ENCODE measurements at places on chromosomes 2 and 18.
A peak's percentile ranks its signal among the peaks of the same experiment; 100 is the strongest.

- no peak for DNase-seq
These were observed 134.8 kb downstream of the GCA start for GRCh38 chr2:162478721-162479129.

DNA sequence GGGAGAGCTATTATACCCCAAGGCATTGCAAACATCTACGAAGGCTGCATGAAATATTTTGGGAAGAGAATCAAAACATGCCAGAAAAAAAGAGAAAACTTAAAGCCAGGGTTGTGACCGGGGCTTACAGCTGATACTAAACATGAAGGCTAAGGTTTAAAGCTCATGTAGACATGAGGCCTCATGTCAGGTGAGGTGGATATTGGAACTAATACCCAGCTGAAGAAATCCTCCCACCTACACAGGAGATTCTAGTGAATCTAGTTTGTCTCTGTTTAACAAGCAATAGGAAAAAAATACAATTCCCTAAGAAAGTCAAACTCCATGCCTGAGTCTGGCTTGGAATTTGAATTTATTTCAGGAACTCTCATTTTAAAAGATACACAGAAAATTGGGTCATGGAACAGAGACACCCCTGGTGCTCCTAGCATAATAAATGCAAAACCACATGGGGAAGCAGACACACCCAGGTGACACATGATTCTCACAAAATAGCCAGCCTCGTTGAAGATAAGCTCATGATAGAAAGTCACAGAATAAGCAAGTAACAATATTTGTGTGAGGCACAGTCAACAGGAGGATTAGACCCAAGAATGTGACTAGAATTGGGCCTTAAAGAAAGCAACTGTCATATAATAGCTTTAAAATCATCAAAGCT lies 42.2 kb downstream of the UPP2 start:
- no peak for DNase-seq

GRCh38 chr2:188813857-188814256 lies 160.3 kb upstream of the COL3A1 start:
- DNase-seq, result no peak

DNA sequence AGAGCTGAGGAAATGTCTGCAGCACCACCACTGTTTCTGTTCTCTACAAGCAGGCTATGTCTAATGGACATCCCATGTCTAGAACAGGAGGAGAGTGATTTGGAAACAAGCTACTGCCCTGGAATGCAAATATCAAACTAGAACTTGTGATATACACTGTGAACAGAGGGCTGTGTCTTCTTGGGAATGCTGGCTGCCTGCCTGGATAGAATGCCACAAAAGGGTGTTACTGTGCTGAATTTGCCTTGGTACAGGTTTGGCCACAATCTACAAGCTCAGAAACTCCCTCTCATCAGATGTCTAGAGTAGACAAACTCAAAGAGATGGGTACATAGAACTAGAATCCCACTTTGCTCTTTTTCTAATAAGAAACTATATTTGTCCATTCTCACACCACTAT lies 170.5 kb downstream of the NYAP2 start:
- DNase-seq, result no peak

GRCh38 chr2:59366288-59366687 lies 1125.2 kb upstream of the FANCL start:
- DNase-seq, result no peak

GRCh38 chr2:65974067-65974723 lies 460.7 kb upstream of the MEIS1 start:
- no peak for DNase-seq

DNA sequence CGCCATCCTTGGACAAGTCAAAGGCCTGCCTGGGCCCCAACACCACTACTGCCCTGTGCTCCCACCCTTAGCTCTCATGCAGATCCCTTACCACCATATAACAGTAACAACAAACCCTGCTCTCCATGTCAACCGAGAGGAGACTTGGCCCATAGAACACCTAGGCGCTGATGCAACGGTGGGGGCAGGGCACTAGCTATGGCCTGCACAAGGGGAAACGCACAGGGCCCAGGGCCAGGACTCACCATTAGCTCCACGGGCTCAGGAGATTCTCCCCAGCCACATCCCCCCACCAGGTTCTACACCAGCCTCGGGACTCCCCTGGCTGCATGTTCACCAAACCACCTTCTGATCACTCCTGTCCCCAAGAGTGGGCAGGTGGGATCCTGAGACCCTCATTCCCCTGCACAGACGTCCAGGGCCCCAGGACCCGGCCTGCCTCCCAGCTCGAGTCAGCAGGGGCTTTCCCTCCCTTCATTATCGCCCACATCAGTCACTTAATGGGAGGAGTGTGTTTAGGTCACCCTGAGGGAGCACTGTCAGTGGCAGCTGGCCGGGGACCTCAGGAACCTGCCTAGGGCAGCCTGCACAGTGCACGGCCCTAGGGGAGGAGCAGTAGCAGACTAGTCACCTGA lies 29.3 kb downstream of the ANKMY1 start:
- DNase-seq, result no peak

DNA sequence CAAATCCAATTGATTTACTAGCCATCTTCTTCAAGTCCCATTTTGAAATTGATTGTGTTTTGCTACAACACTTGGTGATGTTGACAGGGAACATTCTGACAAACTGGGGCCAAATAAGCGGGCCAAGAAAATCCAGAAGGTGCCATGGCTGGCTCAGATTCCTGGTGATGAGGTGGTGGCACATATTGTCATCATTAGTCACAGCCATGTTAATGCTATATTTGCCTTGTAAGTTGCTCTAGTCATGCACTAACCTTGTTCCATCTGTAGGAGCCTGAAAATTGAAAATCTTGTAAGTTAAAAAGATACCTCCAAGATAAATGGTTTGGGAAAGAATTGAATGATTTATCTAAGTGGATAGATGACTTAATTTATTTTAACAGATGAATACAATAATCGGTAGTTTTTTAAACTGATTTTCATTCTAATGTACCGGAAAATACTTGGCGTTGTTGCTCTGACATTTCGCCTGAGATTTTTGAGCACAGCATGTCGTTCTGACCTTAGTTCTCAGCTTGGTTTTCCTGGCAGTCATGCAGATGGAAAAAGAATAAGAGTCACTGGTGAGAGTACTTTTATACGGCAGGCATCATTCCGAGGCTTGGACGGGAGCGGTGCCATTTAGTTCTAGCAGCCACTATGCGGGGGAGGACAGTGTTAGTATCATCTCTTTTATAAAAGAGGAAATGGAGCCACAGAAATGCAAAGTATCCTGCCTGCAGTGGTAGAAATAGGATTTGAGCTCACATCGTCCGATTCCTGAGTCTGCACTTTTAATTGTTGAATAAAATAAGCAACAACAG lies 133.9 kb downstream of the ZNF532 start:
- no peak for DNase-seq

GRCh38 chr18:13558124-13558523 lies 168.2 kb downstream of the FAM210A start:
- DNase-seq, result no peak

GRCh38 chr2:127280693-127281092 lies 13.3 kb downstream of the ERCC3 start:
- no peak for DNase-seq

DNA sequence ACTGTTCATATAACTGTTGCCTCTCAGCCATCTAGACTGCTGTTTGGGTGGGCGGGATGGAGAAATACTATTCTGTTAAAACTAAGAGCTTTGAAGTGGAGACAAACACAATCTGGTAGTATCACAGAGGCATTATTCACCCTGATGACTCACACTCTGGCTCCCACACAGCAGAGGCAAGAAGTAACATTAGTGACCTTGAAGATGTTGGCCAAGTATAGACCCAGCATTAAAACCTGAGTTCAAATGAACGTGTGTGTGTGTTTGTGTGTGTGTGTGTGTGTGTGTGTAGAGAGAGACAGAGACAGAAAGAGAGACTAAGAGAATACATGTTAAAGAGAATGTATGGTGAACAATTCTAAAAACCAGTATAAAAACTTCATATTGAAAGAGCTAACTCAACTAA lies 22.5 kb upstream of the ACVR1 start:
- DNase-seq, result peak; percentile 58

DNA sequence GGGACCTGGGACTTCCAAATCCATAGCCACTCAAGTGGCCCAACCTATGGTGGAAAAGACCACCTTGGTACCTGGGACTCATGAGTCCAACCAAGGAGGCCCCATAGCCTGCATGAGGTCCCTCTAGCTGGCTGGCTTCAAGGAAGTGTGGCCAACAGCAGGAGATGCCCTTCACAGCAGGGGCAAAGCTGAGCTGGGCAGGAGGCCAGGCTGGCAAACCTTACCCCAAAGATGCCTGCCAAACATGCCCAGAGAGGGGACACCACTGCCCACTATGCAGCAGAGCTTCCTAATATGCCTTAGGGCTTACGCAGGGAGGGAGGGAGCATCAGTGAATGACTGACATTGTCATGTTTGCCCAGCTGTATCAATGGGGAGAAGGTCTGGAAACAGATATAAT lies 188.0 kb upstream of the GLI2 start:
- DNase-seq, result no peak

DNA sequence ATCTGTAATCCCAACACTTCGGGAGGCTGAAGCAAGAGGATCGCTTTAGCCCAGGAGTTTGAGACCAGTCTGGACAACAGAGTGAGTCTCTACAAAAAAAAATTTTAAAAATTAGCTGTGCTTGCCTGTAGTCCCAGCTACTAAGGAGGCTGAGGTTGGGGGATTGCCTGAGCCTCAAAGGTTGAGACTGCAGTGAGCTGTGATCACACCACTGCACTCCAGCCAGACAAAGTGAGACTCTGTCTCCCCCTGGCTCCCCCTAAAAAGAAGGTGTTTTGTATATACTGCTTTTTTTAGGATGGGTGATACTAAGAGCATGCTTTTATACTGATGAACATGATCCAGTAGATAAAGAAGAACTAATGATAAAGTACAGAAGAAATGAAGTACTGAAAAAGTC lies 145.0 kb downstream of the BAZ2B start:
- DNase-seq, result no peak

DNA sequence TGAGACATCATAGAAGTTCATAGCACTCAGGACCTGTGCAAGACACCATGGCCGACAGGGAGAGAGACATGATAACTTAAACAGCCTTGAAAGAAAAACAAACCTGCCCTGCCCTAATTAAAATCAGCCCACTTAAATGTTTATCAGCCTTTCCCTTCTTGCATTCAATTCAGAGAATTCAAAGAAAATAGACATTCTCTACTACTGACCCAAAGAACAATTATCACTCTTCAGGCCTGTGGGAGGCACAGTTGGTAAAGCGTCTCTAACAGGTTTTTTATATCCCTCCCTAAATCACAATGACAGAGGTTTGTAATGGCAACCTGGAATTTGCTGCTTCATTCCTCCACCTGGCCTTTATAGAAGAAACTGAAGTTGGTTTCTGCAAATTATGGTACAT lies 1.7 kb downstream of the CDK15 start:
- no peak for DNase-seq

- no peak for DNase-seq
These were observed 6.2 kb downstream of the CCBE1 start for GRCh38 chr18:59690996-59691395.

- no peak for DNase-seq
These were observed 243.9 kb downstream of the TRIB2 start for GRCh38 chr2:12960671-12961070.

DNA sequence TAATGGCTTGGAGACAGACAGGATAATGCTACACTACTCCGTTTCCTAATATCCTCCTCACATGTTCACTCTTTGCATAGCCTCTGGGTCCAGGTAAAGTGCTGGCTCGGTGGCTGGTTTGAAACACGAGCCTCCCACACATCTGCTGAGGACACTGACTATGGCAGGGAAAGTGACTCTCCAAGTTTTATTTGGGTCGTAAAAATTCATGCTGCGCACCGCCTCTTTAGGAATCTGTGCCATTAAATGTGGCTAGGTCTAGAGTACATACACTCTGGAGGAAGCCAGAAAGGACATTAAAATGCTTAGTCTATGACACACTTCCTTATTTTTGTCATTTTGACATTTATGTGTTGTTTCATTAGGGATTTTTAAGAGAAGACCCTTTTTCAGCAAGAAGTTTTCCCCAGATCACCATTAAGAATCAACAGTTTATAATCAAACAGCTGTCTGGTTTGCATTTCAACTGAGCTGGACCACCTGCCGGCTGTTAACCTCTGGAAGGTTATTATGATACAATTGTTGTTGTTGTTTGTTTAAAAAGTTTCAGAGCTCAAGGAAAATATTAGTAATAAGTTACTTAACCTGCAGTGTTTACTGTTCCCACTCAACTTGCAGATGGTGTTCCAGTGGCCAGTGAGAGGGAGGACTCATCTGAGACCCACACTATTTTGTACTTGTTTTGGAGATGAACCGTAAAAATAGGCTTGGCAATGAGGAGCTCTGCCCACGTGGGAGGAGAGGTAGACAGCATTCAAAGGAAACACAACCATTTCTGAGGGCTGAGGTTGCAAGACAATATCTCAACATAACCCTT lies 443.3 kb upstream of the MEIS1 start:
- no peak for DNase-seq

GRCh38 chr2:146608490-146608889 lies 1236.3 kb upstream of the ACVR2A start:
- DNase-seq, result no peak

DNA sequence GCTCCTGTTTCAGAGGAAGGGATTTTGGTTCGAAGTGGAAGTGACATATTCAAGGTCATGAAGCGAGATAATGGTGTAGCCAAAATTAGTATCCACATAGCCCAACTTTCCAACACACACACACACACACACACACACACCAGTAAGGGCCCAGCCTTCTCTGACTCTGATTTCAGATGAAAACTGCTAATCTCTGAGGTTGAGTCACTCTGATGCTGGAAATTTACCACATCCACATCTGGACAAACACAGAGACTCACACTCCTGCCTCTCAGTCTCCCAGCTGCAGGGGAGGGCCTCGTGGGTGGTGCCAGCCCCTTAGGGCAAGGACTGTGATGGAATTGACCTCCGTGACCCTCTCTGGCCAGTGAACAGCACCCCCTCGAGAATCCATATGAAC lies 29.0 kb upstream of the SLC35F6 start:
- DNase-seq, result no peak

DNA sequence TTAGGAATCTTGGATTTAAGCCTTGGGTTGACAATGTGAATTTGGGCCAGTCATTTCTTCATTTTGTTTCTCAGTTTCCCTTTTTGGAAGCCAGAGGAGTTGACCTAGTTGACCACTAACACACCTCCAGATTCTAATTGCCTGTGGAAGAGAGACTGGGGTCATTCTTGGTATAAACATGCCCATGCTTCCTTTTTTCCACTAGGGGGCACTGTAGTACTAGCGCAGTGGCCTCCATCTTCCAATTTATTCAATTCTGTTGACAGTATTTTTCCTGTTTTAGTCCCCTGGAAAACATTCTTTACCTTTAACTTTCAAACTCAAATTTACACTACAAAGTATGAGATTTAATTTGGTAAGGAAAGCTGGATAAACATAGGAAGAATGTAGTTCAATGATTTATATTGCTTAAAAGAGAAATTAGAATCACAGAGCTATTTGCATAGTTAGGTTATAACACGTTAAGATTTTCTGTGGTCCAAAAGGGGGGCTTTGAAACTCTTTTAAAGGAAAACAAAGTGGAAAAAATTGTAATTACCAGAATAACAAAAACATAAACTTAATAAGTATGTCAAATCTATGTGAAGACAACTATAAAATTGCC lies 57.5 kb upstream of the AGPS start:
- no peak for DNase-seq

- DNase-seq, result no peak
These were observed 37.5 kb downstream of the FMNL2 start for GRCh38 chr2:152372438-152372984.
